NK-92 treated with Interleukin-12 subunit alpha and Interleukin-12 subunit beta, amount 100 ng/mL, for 24 hours (cell line): ENCODE measurements at places on chromosomes 12 and 14.

GRCh38 chr12:107320033-107320928, 226.9 kb upstream of the CRY1 start:
- no peak for DNase-seq

DNA sequence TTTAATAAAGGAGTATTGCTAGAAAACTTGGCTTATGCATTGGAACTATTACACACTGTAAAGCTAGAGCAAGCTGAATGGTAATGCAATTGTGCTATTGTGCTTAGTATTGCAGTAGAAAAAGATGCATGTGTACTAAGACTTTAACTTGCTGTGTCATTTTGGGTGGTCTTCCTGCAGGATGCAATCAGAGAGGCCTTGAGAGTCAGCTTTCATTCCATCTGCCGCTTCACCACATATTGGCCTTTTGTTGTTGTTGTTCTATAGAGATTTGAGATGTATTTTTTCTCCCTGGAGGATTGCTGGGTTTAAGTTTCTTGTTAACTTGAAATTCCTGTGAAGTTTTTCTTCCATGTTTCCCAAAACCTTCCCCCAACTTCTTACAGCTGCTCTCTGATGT, 449.7 kb downstream of the TMTC2 start:
- DNase-seq: no peak

DNA sequence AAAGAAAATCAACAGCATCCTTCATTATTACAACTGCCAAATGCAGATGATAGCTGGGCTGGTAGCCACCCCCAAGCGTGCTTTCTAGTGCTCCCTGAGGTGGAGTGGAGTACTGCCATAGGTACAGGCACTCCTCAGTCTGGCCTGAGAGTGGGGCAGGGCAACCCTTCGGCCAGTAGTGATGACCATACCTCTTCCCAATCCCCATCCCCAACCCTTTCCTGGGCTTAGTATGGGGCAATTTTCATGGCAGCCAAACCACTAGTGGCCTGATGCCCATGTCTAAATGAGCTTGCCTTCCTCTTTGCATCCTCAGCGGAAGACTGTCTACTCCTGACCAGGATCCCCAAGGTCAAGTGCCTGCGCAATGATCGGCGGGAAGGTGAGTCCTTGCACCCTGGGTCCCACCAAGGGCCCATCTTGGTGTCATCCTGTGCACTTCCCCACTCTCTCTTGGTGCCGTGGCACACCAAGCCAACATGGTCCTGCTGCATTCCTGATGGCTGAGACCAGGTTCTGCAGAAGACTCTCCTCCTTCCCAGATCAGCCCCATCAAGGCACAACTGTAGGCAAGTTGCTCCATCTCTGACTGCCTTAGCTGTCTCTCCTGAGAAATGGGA, 65.8 kb downstream of the GALNT16 start:
- no peak for DNase-seq

- no peak for DNase-seq
Measured at GRCh38 chr12:109952873-109953272, 43.3 kb downstream of the GIT2 start.

- DNase-seq: no peak
Measured at GRCh38 chr14:78967111-78967809, 797.1 kb downstream of the NRXN3 start.

- DNase-seq: no peak
Measured at GRCh38 chr12:131681257-131681620, 29.7 kb upstream of the SFSWAP start.

DNA sequence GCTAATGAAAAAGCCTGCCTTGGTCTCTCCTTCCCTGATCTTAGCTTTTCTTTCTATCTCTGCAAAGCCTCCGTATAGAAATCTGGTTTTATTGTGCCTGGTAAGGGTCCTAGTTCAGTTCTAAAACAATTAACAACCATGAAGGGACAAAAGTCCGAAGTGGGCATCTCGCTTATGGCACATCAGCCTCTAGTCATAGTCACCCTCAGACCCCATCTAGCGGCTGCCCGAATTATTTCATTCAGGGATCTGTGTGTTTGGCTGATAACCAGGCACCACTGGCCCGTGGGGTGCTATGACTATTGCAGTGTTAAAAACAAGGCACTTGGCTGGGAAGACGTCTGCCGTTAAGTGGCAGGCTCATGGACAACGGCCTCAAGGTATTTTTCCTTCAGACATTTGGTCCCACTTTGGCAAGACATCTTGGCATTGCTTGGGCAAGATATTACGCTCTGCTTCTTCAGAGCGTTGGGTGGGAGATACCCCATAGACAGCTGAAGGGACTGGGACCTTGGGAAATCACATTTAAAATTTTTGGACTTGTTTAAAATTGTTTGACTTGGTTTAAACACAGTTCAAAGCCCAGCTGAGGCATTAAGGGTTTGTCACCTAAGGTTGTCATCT, 87.1 kb downstream of the SINHCAF start:
- DNase-seq: peak; percentile 14

GRCh38 chr12:132386926-132387497, 57.6 kb upstream of the GALNT9 start:
- no peak for DNase-seq

GRCh38 chr12:70032076-70032475, 207.0 kb downstream of the MYRFL start:
- no peak for DNase-seq

- DNase-seq: no peak
Measured at GRCh38 chr14:53620890-53621289, 335.7 kb downstream of the BMP4 start.

- DNase-seq: no peak
Measured at GRCh38 chr14:88454886-88455285, 69.4 kb downstream of the SPATA7 start.

- DNase-seq: no peak
Measured at GRCh38 chr14:34180434-34180833, 229.6 kb upstream of the EGLN3 start.

DNA sequence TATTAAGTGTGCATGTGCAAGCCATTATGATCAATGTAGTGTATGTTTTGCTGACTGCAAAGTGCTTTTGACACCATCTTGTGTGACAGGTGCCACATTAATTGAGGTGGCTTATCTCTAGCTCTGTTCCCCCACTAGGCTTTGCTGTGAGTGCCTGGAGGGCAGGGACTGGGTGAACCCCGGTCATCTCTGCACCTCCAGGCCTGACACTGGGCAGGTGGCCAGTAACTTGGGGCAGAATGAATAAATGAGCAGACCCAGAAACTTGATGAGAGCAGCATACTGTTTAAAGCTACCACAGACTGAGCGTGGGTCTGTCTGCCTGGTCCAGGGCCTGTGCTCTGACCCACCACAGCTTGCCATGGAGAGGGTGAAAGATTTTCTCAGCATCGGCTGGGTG, 151.6 kb downstream of the CALM1 start:
- DNase-seq: no peak

DNA sequence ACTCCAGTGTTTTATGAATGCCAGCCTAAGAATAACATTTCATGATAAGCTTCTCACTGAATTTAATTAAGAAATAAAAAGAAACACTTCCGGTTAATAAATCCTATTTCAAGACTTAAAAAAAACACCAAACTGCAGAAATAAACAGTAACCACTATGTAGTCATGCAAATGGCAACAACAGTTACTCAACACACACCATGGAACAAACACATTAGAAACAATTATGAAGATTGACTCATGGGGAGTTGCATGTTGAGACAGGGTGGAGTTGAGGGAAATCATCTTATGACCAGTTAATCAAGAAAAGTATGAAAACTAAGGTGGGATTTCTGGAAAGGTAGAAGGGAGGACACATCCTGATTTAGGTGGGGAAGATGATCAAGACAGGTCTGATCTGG, 52.7 kb downstream of the PLBD1 start:
- DNase-seq: no peak
